ENCODE measurements at places on chromosomes 4 and X.

DNA sequence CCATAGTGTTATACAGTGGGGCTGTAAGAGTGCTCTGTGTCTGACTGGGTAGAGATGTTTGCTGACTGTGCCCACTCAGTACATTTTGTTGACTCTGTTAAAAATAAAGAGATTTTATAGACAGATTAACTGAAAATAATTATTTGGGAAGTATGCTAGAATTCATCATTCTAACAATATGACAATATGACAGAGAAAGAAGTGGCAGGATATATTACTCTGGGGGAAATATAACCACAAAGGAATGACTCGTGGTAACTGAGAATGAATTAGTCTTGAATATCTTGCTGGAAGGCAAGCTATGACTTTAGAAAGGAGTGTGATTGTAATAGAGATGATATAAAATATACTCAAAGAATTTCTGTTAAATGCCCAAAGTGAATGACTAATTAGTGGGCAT, 46.8 kb downstream of the TMEM165 start:
- DNase-seq: no peak

DNA sequence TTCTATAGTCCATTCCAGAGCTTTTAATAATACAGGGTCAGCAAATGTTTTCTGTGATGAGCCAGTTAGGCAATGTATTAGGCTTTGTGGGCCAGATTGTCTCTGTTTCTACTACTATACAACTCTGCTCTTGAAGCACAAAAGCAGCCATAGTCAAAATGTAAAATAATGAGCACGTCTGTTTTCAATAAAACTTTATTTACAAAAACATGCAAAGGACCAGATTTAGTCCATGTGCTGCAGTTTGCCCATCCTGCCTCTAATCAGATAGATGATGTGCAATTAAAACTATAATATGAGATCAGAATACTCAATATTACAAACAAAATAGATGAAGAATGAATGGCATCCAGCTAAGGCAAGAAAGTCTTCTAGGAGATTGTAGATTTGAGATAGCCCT, 127.8 kb upstream of the FRMPD4 start:
- DNase-seq: no peak

DNA sequence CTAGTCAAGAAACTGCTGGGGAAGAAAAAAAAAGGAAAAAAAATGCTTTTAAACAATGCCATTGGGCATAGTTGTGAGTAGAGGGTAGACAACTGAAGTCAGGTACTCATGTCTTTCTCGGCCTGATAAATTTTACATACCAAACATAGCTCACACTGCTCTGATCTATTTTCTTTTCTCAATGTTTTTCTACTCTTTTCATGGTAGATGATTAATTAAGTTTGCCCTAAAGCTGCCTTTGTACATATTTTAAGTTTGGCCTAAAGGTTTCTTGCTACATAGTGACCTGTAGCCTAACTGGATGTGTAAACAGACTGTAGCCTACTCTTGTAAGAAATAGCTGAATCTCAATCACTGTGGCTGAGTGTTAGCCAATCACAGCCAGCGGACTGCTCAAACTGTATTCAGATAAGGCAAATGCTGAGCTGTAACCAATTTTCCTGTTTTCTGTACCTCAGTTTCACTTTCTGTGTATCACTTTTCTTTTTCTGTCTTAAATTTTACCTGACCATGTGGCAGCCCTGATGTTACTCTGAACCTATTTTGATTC, 121.0 kb downstream of the PCDH10 start:
- peak; percentile 38 for DNase-seq

DNA sequence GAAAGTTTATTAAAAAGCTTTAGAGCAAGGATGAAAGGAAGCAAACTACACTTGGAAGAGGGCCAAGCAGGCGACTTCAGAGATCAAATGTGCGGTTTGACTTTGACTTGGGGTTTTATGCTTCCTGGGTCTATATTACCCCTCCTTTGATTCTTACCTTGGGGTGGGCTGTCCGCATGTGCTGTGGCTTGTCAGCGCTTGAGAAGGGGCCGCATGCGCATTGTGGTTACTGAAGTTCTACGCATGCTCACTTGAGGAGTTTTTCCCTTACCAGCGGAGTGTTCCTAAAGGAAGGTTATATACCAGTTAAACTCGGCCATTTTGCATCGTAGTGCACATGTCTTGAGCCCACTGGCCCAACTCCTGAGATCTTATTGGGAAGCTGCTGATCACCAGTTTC, 9.9 kb downstream of the ZNF157 start:
- peak; percentile 1 for DNase-seq

DNA sequence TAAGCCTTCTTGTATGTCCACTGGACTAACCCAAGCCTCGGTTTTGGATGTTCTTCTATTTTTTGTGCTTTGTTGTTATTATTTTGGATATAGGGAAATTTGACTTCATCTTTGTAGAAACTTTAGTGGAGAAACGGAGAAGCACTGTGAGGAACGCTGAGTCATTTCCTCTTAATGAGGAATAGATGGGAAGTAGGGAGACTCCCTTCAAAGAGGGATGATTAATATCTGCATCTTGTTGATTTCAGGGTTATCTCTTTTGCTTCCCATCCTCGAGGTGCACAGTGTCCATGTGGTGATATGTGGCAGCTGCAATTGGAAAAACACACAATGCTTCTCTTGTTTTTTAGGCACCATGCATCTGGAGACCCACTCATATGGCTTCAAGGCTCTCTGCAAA, 1147.9 kb downstream of the NLGN4X start:
- no peak for DNase-seq

- no peak for DNase-seq
Measured at GRCh38 chr4:184845367-184846021, 19.7 kb upstream of the ACSL1 start.

DNA sequence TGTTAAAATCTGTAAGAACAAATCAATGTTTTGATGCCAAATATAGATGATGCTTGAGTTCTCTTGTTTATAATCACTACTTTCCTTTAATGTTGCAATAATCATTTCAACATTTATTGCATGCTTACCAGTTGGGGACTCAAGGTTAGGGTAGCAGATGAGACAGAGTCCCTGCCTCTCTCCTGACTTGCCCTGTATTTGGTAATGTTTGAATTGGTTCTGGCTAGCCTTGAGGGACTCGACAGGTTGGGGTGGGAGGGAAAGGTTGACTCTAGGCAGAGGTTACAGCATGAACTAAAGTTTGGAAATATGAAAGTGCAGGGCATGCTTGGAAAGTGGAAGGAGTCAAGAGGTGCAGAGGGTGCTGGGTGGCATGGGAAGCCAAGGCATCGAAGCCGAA, 2.0 kb downstream of the SEC24B start:
- no peak for DNase-seq

- DNase-seq: no peak
Measured at GRCh38 chrX:40897718-40898270, 162.5 kb upstream of the MED14 start.

- DNase-seq: no peak
Measured at GRCh38 chr4:3307486-3307885, 14.7 kb downstream of the RGS12 start.

GRCh38 chr4:83905952-83906351, 370.0 kb downstream of the GPAT3 start:
- peak; percentile 50 for DNase-seq

DNA sequence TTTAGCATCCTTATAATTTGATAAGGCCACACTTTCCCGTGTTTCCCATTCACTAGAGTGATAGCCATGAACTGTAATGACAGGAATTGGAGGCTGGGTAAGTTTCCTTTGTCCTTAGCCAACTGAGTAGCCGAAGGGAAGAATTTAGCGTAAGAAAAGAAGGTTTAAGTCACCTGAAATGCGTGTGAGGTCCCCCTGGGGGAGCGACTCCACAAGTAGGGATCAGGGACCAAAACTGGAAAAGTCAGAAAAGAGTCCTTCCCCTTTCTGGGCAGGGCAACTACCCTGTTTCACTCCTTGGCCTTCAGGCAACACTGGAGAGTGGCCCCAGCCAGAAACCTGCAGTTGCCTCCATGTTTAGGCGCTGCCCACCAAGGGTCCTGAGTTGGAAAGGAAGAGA, 81.6 kb upstream of the MED14 start:
- DNase-seq: no peak

GRCh38 chrX:344371-344901, 25.8 kb upstream of the GTPBP6 start:
- DNase-seq: no peak
